ENCODE measurements at places on chromosomes 5 and 9. TPM values are rescaled to one million over a fixed set of nuclear protein-coding genes. Genes with fewer than 3 reads are reported as not detected.

FAM219A gene
- total RNA-seq = 16.0 TPM

DNA sequence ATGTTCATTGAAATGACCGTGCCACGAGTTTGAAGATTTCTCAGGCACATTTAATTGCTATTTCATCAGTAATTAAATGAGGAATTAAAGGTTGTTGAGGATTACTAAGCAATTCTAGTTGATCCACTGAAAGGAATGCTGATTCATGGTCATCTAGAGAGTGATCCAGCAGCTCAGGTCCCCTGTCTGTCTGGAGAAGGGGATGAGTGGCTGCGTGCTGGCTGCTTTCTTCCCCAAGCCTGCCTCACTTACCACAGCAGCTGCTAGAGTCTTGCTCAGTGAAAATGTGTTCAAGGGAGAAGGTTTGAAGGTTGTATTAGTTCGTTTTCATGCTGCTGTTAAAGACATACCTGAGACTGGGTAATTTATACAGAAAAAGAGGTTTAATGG lies 7.8 kb upstream of the TGFBI start:
- H3K27ac ChIP-seq = no peak overlapping the region
- H3K27me3 ChIP-seq = peaks cover 6% of the 10 kb centered on the region
- no peak for DNase-seq

DNA sequence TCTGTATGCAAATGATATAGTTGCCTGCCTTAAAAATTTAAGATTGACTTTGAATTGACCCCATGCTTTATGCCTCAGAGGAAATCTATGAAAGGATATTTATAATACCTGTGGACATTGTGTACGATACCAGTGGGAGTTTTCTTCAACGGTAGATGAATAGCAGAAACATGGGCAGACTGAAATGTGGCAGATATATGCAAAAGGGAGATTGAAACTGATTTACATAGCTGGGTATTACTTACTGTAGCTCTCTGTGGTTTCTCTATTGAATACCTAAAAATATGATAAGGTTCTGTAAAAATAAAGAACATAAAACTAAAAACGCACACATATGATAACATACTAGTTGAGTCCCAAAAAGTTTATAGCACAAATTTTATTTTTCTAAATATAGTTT lies 345.2 kb upstream of the PCSK5 start:
- DNase-seq = no peak
- H3K36me3 ChIP-seq = no peaks in the 10 kb centered on the region
- H3K27me3 ChIP-seq = no peaks in the 10 kb centered on the region

ZNF367 gene
- total RNA-seq = 3.0 TPM

GRCh38 chr5:176446028-176446665 lies 2.0 kb upstream of the FAF2 start:
- H3K27me3 ChIP-seq = no peaks in the 10 kb centered on the region
- no peak overlapping the region for H3K4me3 ChIP-seq
- no peak for DNase-seq
- H3K36me3 ChIP-seq = no peaks in the 10 kb centered on the region
- peaks cover 19% of the 10 kb centered on the region for H3K4me1 ChIP-seq

DNA sequence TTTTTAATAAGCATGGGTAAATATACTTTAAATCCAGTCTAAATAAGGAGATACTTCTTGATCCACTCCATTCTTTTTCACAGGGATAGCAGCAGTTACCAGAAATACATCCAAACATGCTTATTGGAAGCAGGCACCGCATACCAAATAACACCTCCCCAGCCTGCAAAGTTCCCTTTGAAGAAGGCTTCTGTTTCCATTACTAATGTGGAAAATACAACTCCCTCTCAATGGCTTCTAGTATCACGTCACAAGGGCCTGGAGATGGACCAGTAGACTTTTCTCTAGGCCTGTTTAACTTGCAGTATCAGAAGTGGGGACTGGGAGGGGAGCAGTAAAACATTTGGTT lies 20.8 kb downstream of the TMEM245 start:
- H3K36me3 ChIP-seq = no peaks in the 10 kb centered on the region
- peak overlapping the region; percentile 81 for H3K27ac ChIP-seq
- DNase-seq = no peak
- H3K27me3 ChIP-seq = no peaks in the 10 kb centered on the region
- H3K4me1 ChIP-seq = peaks cover 47% of the 10 kb centered on the region
- H3K4me3 ChIP-seq = no peak overlapping the region

GRCh38 chr5:38051711-38052511 lies 206.4 kb upstream of the EGFLAM start:
- no peak overlapping the region for H3K27ac ChIP-seq
- no peak for DNase-seq
- no peak overlapping the region for H3K4me3 ChIP-seq

DNA sequence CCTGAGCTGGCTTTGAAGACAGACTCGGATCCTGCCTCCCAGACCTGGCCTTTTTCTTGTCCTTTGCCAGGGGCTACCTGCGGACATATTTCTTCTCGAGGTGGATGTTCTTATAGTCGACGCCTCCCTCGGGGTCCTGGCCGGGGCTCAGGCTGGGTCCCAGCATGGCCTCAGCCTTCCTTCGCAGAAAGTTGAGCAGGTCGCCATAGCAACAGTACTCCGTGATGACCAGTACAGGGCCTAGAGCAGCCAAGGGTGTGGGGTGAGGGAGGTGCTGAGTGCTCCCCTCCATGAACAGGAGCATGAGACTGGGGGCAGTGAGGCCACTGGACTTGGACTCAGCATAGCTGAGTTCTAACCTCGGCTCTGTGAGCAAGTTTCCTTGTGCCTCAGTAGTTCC lies 26.7 kb downstream of the CSF1R start:
- no peak overlapping the region for H3K4me3 ChIP-seq
- no peaks in the 10 kb centered on the region for H3K36me3 ChIP-seq
- no peaks in the 10 kb centered on the region for H3K27me3 ChIP-seq
- H3K4me1 ChIP-seq = no peaks in the 10 kb centered on the region
- no peak overlapping the region for H3K27ac ChIP-seq
- no peak for DNase-seq

- H3K4me3 ChIP-seq = no peak overlapping the region
- no peaks in the 10 kb centered on the region for H3K4me1 ChIP-seq
- H3K36me3 ChIP-seq = no peaks in the 10 kb centered on the region
These were observed 608.6 kb upstream of the DAB2 start for GRCh38 chr5:40033411-40033810.

FAM114A2 gene
- 10.3 TPM for total RNA-seq

- no peaks in the 10 kb centered on the region for H3K27me3 ChIP-seq
- DNase-seq = no peak
These were observed 229.5 kb downstream of the KIAA0825 start for GRCh38 chr5:94388773-94389514.

GPR151 gene
- total RNA-seq = not detected

- no peaks in the 10 kb centered on the region for H3K27me3 ChIP-seq
- peaks cover 8% of the 10 kb centered on the region for H3K4me1 ChIP-seq
- DNase-seq = no peak
- peaks cover 16% of the 10 kb centered on the region for H3K36me3 ChIP-seq
These were observed 1.5 kb downstream of the DNAJC21 start for GRCh38 chr5:34930870-34931269.

- DNase-seq = no peak
- H3K27me3 ChIP-seq = peaks cover 89% of the 10 kb centered on the region
- H3K36me3 ChIP-seq = no peaks in the 10 kb centered on the region
- peak overlapping the region; percentile 2 for H3K4me3 ChIP-seq
These were observed 24.5 kb downstream of the LECT2 start for GRCh38 chr5:135930029-135930948.

ANP32B gene
- total RNA-seq = 27.2 TPM

DNA sequence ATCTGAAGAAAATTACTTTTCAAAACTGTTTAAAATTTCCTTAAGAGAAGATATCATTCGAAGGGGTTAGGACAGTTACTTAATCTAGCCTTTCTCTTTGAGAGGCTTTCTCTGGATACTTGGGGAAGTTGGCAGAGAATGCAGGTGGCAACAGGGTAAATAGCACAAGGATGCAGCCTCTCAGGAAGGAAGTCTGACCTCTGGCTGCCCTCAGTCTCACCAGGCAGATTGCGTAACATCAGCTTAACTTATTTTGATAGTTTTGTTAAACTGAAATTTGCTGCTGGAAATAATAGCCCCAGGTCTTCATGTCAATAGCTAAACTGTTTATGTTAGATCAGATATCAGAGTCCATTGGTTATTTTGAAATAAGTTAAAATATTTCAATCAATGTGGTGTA lies 20.4 kb downstream of the CCDC192 start:
- DNase-seq = peak; percentile 69
- H3K36me3 ChIP-seq = no peaks in the 10 kb centered on the region
- H3K27ac ChIP-seq = no peak overlapping the region
- no peak overlapping the region for H3K4me3 ChIP-seq
- no peaks in the 10 kb centered on the region for H3K27me3 ChIP-seq

DNA sequence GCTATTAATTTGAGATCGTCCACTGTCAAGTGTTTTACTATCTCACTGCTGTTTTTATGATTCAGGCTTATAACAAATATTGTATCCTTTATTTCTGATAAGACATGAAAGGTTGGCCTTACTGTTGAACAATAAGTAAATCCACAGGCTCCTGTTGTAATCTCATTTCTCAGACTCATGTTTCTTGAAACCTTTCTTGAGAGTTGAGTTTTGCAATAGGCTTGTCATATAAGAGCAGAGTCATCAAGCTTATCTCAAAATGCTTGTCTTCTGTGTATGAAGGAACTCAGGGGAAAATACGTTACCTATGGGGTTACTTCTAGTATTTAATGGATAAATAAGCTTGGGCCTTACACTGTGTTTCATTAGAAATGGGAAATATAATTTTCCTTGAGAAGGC lies 9.2 kb upstream of the TLX3 start:
- no peak overlapping the region for H3K4me3 ChIP-seq
- peaks cover 35% of the 10 kb centered on the region for H3K27me3 ChIP-seq
- no peaks in the 10 kb centered on the region for H3K36me3 ChIP-seq

DNA sequence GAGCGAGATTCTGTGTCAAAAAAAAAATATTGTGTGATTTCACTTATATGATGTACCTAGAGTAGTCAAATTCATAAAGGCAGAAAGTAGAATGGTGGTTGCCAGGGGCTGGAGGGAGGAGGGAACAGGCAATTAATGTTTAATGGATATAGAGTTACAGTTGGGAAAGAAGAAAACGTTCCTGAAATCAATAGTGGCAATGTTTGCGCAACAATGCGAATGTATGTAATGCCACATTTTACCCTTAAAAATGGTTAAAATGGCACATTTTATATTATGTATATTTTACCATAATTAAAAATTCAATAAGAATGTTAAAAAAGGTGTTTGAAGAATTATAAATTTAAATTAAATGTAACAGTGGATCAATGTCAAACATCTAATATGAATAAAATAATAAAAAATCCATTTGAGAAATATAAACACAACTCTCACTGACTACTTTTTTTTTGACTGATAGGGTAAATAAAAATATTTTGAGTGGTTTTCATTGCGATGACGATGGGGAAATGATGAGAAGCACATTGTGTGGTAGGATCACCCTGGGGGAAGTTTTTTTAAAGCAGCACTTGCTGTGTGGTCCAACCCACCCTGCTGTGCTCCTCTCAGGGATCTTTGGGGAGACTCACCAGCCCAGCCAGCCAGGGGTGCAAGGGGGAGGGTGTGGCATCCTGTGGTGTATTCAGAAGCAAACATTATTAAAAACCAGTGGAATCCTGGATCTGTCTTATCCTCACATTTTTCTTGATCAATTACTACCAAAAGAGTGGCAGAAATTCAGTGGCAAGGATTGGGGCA lies 4.3 kb downstream of the FYB1 start:
- no peaks in the 10 kb centered on the region for H3K36me3 ChIP-seq
- no peaks in the 10 kb centered on the region for H3K4me1 ChIP-seq
- DNase-seq = no peak
- no peaks in the 10 kb centered on the region for H3K27me3 ChIP-seq

ANKDD1B gene
- not detected for total RNA-seq

GRCh38 chr5:146820987-146821386 lies 57.6 kb downstream of the PPP2R2B start:
- no peak overlapping the region for H3K27ac ChIP-seq
- H3K36me3 ChIP-seq = no peaks in the 10 kb centered on the region
- no peaks in the 10 kb centered on the region for H3K4me1 ChIP-seq

GIN1 gene
- total RNA-seq = 5.6 TPM

GRCh38 chr5:175822225-175822624 lies 49.2 kb upstream of the CPLX2 start:
- peaks cover 16% of the 10 kb centered on the region for H3K4me1 ChIP-seq
- H3K4me3 ChIP-seq = no peak overlapping the region
- H3K27ac ChIP-seq = no peak overlapping the region
- DNase-seq = no peak
- H3K36me3 ChIP-seq = no peaks in the 10 kb centered on the region

DNA sequence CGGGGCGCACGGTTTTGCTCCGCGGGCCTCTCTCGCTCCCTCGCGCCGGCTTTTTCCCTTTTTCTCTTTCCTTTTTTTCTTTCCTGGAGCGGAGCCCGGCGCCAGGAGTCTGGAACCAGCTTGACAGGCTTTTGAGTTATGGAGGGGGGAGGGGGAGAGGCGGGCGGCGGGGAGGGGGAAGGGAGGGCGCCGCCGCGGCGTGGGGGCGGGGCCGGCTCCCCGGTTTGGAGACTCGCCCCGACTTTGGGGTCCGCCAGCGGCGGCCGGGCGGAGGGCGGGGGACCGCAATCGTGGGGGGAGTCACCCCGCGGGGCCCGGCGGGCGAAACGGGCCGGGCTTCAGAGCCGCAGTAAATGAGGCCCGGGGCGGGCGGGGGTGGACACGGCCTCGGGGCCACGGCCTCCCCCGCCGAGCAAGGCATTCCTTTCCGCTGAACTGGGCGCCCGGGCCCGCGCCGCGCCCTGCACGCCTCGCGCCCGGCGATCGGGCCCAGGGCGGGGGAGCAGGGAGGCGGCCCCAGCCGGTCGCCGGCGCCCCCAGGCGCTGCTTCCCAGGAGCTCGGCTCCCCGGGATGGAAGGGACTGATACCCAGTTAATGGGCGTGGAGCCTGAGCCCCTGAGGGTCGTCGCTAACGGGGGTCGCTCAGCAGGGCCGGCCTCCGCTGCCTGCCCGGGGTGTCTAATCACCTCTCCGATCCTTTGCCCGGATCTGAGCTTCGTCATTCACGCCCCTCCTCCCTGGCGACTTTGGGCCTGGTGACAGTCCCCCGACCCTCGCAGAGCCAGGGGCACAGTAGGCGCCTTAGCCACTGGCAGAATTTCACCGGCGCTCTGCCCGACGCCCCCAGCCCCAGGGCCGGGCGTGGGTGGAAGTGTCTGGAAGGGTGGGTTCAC lies 138.1 kb downstream of the C9orf50 start:
- no peaks in the 10 kb centered on the region for H3K27me3 ChIP-seq
- peak; percentile 91 for DNase-seq
- H3K36me3 ChIP-seq = no peaks in the 10 kb centered on the region
- H3K27ac ChIP-seq = peak overlapping the region; percentile 99
- peaks cover 45% of the 10 kb centered on the region for H3K4me1 ChIP-seq

GRCh38 chr5:8053270-8053669 lies 184.3 kb downstream of the MTRR start:
- H3K4me3 ChIP-seq = no peak overlapping the region
- H3K27me3 ChIP-seq = no peaks in the 10 kb centered on the region
- no peak for DNase-seq
